Endothelial cell (in vitro differentiated cells): ENCODE measurements at places on chromosomes 4 and X. TPM values are rescaled to one million over a fixed set of nuclear protein-coding genes. Genes with fewer than 3 reads are reported as not detected.

GRCh38 chrX:12984603-12985319 lies 9.9 kb downstream of the TMSB4X start:
- DNase-seq, result no peak
- H3K27me3 ChIP-seq, result peaks cover 1% of the 10 kb centered on the region
- H3K4me3 ChIP-seq, result no peak overlapping the region
- no peak overlapping the region for H3K27ac ChIP-seq
- peaks cover 7% of the 10 kb centered on the region for H3K36me3 ChIP-seq

The HELQ gene
- 14.7 TPM for total RNA-seq

GRCh38 chr4:172919269-172919668 lies 249.3 kb upstream of the GALNT7 start:
- no peak for DNase-seq
- H3K27ac ChIP-seq, result no peak overlapping the region
- no peaks in the 10 kb centered on the region for H3K36me3 ChIP-seq
- no peak overlapping the region for H3K4me3 ChIP-seq

The TRMT2B gene
- total RNA-seq, result 12.2 TPM

GRCh38 chrX:154730253-154730891 lies 20.5 kb downstream of the GAB3 start:
- no peak overlapping the region for H3K4me3 ChIP-seq
- no peak overlapping the region for H3K27ac ChIP-seq
- DNase-seq, result no peak
- peaks cover 3% of the 10 kb centered on the region for H3K27me3 ChIP-seq
- peaks cover 23% of the 10 kb centered on the region for H3K4me1 ChIP-seq

The GABRG1 gene
- not detected for total RNA-seq

The HMX1 gene
- not detected for total RNA-seq

DNA sequence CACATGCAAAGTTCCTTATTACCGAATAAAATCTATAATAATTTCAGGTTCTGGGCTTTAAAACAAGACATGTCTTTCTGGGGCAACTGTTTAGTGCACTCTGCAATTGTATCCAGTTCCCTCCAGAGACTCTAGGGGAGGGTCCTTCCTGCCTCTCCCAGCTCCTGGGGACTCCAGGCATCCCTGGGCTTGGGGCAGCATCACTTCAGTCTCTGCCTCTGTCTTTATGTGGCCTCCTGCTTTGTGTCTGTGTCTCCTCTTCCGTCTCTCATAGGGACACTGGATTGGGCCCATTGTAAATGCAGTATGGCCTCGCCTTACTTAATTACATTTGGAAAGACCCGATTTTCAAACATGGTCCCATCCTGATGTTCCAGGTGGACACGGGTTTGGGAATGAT lies 10.9 kb upstream of the ASMTL start:
- H3K36me3 ChIP-seq, result peaks cover 4% of the 10 kb centered on the region
- H3K27me3 ChIP-seq, result peaks cover 12% of the 10 kb centered on the region
- peak overlapping the region; percentile 30 for H3K27ac ChIP-seq
- no peak overlapping the region for H3K4me3 ChIP-seq
- DNase-seq, result no peak

- no peak for DNase-seq
- H3K27me3 ChIP-seq, result no peaks in the 10 kb centered on the region
- H3K4me3 ChIP-seq, result no peak overlapping the region
- peak overlapping the region; percentile 48 for H3K27ac ChIP-seq
- H3K4me1 ChIP-seq, result peaks cover 5% of the 10 kb centered on the region
Observed at GRCh38 chrX:84168095-84168494, 19.9 kb downstream of the RPS6KA6 start.

The MAGED2 gene
- total RNA-seq, result 581 TPM

DNA sequence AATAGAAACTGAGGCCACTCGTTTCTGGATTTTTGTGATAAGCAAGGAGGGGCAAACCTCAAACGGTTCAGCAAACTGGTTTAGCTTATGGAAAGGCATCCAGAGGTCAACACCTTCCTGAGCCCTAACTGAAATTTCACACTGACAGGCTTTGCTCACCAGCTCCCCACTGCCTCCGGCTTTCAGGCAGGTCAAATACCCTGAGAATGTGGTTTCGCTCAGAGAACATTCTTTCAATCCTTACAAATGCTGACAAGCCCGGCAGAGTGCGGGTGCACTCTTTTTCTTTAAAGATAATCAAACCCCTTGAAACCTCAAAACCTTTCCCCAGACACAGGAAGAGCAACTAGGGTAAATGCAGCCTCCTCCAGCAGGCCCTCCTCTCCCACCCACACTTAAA lies 41.5 kb downstream of the CD40LG start:
- no peak overlapping the region for H3K27ac ChIP-seq
- no peaks in the 10 kb centered on the region for H3K27me3 ChIP-seq
- H3K4me3 ChIP-seq, result no peak overlapping the region

The DACH2 gene
- 0.08 TPM for total RNA-seq

- no peak overlapping the region for H3K4me3 ChIP-seq
- no peak overlapping the region for H3K27ac ChIP-seq
- peaks cover 19% of the 10 kb centered on the region for H3K4me1 ChIP-seq
Observed at GRCh38 chr4:54696649-54697048, 38.9 kb downstream of the KIT start.

DNA sequence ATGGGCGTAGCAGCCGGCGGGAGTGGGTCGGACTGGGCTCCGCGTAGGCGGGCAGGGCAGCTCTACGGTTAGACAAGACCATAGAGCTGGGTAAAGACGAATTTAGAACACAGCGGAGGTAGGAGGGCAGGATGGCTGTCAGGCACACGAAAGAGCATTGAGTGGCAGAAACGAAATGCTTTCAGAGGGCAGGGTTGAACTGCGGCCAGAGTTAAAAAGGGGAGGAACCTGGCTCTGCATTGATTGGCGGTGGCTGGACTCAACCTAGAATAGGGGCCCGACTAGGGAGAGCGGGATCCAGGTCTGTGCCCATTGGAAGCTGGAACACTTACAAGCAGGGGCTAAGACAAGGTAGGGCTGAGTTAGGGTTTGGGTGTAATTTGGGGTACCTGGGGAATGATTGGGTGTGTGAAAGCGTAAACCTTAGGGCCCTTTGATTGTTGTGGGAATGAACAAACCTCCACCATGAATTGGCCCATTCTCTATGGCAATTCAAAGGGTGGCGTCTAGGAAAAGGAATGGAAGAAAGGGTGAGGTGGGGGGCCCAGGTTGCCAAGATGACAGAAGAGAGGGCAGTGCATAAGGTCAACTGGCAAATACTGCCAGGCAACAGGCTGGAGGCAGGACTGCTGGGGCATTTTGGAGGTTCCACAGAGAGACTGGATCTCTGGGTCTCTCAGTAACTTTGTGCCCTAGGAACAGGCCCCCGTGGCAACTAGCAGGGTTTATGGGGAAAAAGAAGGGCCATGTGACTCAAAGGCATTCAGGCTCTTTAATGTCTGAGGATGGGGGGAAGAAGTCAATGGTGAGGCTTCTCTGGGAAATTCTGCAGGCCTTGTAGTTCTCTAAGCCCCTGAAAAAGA lies 911 bp upstream of the ELK1 start:
- peaks cover 19% of the 10 kb centered on the region for H3K4me1 ChIP-seq
- peak overlapping the region; percentile 84 for H3K27ac ChIP-seq

The CT45A6 gene
- not detected for total RNA-seq

The CDS1 gene
- total RNA-seq, result 2.0 TPM

The GLRA2 gene
- not detected for total RNA-seq

GRCh38 chr4:5843573-5844530 lies 49.0 kb downstream of the CRMP1 start:
- H3K27ac ChIP-seq, result no peak overlapping the region
- H3K4me1 ChIP-seq, result peaks cover 10% of the 10 kb centered on the region
- H3K4me3 ChIP-seq, result peak overlapping the region; percentile 27
- H3K36me3 ChIP-seq, result peaks cover 25% of the 10 kb centered on the region
- H3K27me3 ChIP-seq, result peaks cover 2% of the 10 kb centered on the region

DNA sequence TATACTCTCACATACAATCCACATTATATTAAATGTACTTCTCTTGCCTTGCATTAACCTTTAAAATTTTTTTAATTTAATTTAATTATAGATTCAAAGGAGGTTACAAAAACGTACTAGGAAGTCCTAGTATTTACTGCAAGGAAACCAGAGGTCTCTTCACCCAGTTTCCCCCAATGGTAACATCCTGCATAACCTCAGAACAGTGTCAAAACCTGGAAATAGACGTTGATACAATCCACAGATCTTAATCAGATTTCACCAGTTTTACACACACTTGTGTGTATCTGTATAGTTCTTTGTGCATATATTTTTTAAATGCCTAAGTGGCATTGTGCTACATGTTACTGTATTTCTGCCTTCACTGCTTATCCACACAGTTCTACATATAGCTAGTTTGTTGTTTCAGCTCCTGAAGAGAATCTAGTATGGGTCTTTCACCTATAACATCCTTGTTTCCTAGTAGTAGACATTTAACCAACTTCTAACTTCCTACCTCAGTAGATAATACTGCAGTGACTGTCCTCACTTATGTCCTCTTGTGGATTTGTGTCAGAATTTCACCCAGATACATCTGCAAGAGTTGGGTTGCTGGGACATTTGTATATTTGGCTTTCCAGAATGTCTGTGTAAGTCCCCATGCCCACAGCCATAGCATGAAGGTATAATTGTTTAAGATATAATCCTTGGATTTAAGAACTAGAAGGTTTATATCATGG lies 103.2 kb downstream of the NFKB1 start:
- no peak overlapping the region for H3K27ac ChIP-seq
- no peak overlapping the region for H3K4me3 ChIP-seq
- peaks cover 34% of the 10 kb centered on the region for H3K36me3 ChIP-seq
- no peaks in the 10 kb centered on the region for H3K27me3 ChIP-seq

GRCh38 chr4:105674011-105674410 lies 34.5 kb downstream of the INTS12 start:
- H3K27ac ChIP-seq, result no peak overlapping the region
- H3K27me3 ChIP-seq, result no peaks in the 10 kb centered on the region
- no peaks in the 10 kb centered on the region for H3K36me3 ChIP-seq
- no peak overlapping the region for H3K4me3 ChIP-seq
- peaks cover 4% of the 10 kb centered on the region for H3K4me1 ChIP-seq

The GPR34 gene
- total RNA-seq, result not detected

GRCh38 chrX:103608306-103608963 lies 672 bp downstream of the TCEAL3 start:
- peaks cover 6% of the 10 kb centered on the region for H3K4me1 ChIP-seq
- H3K36me3 ChIP-seq, result peaks cover 4% of the 10 kb centered on the region
- peak overlapping the region; percentile 88 for H3K4me3 ChIP-seq
- H3K27ac ChIP-seq, result no peak overlapping the region
- peak; percentile 2 for DNase-seq

DNA sequence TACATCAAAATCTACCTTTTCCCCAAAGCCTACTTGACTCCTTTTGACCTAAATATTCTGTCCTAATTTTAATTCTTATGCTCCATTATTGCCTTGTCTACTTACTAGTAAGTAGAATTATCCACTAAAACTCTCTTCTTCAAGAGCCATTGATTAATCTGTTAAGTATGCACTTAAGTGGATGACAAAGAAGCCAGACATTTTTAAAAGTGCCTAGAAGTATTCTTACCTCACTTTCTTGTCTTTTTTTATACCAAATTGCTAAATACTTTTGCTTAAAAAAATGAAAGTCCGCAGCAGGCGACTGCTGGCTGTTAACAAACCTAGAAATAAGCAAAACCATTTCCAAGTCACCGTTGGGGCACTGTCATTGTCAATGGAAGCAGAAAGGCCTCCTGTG lies 20.1 kb upstream of the FRMPD4 start:
- no peak overlapping the region for H3K27ac ChIP-seq
- H3K4me3 ChIP-seq, result no peak overlapping the region
- H3K36me3 ChIP-seq, result no peaks in the 10 kb centered on the region
- H3K4me1 ChIP-seq, result no peaks in the 10 kb centered on the region
- DNase-seq, result no peak

The IGSF1 gene
- total RNA-seq, result 1.1 TPM

The SLC4A4 gene
- total RNA-seq, result 5.0 TPM

DNA sequence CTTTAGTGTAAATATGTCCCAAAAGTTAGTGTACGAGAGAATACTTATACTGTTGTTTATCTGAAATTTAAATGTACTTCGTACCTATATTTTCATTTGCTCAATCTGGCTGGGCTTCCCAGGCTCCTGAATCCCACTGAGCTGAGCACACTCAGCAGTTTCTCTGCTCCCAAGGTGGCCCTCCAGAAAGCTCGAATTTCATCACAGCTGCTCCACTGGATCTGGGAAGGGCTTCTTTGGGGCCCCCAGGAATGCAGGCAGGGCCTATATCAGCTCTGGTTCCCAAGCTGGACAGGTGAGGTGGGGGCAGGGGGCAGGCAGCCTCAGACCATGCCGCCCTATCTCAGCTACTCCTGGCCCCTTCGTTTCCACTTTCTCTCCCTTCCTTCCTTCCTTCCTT lies 1.5 kb upstream of the FATE1 start:
- no peaks in the 10 kb centered on the region for H3K27me3 ChIP-seq
- H3K27ac ChIP-seq, result no peak overlapping the region
- H3K36me3 ChIP-seq, result no peaks in the 10 kb centered on the region
- H3K4me1 ChIP-seq, result peaks cover 7% of the 10 kb centered on the region
- no peak overlapping the region for H3K4me3 ChIP-seq
- DNase-seq, result no peak

DNA sequence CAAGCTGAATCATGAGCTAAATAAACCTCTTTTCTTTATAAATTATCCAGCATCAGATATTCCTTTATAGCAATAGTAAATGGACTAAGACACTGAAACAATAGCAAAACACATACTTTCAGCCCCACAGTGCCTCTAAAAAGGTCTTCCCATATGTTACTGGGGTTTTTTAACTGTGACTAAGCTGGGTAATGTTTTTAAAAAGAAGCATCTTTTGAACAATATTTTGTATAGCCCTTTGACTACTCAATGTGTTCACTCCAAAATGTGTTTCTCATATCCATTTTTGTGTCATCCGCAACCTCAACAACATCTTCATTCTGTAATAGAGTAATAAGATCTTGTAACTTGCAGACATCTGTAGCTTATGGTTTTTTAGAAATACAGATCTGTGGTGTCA lies 218.7 kb upstream of the S100G start:
- H3K27me3 ChIP-seq, result no peaks in the 10 kb centered on the region
- no peaks in the 10 kb centered on the region for H3K36me3 ChIP-seq
- H3K4me1 ChIP-seq, result no peaks in the 10 kb centered on the region
- no peak overlapping the region for H3K27ac ChIP-seq
- no peak overlapping the region for H3K4me3 ChIP-seq

GRCh38 chrX:153406011-153406410 lies 4.9 kb upstream of the PNMA6E start:
- no peak overlapping the region for H3K27ac ChIP-seq
- DNase-seq, result no peak
- H3K27me3 ChIP-seq, result peaks cover 6% of the 10 kb centered on the region
- no peaks in the 10 kb centered on the region for H3K36me3 ChIP-seq
- H3K4me3 ChIP-seq, result no peak overlapping the region
- H3K4me1 ChIP-seq, result no peaks in the 10 kb centered on the region

DNA sequence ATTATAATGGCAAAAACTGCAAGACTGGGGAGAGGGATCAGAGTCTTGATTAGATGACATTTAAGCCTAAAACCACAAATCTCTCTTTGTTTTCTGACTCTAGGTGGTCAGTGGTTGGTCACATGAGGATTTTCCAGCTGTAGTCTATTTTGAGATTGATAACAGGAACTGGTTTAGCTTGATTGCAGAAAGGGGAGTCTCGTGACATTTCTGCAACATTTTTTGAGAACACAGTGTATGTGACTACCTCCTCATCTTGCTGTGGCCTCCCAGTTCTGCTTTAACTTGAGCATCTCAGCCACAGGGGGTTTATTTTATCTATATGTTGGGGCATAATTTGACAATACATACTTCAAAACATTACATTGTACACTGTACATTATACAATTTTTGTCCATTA lies 726.4 kb upstream of the MAGEB2 start:
- no peaks in the 10 kb centered on the region for H3K27me3 ChIP-seq
- no peak for DNase-seq
- H3K4me1 ChIP-seq, result no peaks in the 10 kb centered on the region
- H3K27ac ChIP-seq, result no peak overlapping the region
- H3K36me3 ChIP-seq, result no peaks in the 10 kb centered on the region
- H3K4me3 ChIP-seq, result no peak overlapping the region

The SOX3 gene
- 0.49 TPM for total RNA-seq

The CCSER1 gene
- 3.0 TPM for total RNA-seq
